Left kidney (tissue), 8 donors: ENCODE measurements at places on chromosomes 16 and 17. TPM values are rescaled to one million over a fixed set of nuclear protein-coding genes. Genes with fewer than 3 reads are reported as not detected.
A peak's percentile ranks its signal among the peaks of the same experiment; 100 is the strongest.

- no peak for DNase-seq
Measured at GRCh38 chr17:77019893-77020379, 120.8 kb upstream of the SEC14L1 start.

- no peak for DNase-seq
Measured at GRCh38 chr16:56662357-56663354, 4.9 kb downstream of the MT1F start.

DNA sequence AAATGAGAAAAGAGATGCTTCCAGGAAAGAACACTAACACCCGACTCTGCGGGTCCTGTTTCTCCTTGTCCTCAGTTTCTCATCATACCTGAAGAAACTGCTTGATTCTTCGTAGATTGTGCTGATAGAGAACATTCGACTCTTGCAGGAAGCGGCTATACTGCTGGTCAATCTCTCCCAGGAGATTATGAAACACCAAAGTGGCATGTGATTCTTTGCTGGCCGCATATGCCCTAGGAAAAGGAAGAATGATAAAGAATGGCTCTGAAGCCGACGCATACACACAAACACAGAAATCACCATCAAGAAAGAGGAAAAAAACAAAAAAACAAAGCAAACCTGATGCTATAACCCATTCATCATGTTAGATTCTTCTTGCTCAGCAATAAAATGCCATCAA lies 41.8 kb downstream of the STAT3 start:
- no peak for DNase-seq

DNA sequence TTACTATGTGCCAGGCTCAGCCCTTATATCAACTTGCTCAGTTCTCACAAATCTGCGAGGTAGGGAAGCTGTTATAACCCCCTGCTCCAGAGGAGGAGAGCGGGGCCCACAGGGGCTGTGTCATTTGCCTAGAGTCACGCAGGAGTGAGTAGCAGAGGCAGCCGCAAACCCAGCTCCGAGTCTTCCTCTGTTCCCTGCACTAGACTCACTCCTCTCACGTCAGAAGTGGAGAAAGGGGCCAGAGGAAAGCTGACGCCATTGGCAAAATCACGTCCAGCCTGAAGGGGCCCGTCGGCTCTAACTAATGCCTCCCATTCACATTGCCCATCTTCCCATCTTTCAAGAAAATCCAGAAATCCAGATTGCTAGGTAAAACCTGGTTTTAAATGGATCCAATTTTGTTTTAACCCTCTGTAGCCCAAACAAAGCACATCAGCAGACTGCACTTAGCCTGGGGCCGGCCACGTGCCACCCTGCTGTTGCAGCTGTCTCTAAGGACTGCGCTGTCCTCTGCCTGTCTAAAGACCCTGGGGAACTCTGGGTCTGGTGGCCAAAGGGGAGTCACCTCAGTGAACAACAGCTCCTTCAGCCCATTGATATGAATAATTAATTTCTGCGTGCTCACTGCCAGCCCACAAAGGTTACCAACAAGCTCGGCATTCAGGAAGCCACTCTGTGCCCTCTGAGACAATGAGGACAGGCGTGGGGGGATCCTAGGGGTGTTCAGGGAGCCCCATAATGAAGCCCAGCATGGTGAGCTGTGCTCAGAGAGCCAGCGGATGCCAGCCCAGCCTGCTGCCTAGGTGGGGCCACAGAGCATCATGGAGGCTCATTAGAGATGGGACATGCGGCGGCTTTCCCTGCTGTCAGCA lies 36.7 kb upstream of the ABR start:
- DNase-seq: no peak

DNA sequence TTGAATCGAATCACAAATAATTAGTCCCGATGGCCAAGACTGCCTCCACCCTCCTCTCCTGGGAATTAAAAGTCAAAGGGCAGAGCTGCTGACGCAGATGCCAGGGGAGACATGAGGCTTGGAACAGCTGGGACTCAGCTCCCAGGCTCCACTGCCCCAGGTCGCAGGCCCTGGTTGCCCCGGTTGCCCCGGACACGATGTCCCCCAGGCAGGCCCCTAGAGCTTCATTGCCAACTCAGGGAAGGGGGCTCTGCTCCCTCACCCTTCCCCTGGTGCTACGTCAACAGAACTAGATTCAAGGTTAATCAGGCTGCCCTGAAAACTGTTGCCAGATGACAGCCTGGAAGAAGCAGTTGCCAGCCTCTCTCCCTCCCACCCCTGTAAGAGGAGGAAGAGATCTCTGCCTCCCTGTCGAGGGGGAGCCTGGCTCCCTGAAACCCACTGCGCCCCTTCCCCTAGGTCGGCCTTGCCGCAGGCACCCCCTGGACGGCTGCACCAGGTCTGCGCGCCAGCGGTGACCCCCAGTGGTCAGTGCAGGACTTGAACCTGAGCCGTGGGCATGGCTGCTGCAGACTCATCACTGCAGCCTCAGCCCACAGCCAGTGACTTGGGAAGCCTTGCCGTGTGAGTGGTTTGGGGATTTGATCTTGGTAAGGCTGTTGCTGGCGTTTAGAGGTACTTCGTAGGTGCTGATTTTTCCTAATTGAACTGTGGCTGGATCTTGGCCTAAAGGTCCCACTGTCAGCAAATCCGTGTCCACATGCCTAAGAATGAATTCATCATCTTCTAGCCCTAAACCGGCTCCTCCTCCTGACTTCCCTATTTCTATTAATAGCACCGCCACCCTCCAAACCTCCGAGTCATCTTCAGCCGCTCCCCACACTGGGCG lies 84.1 kb upstream of the TOB1 start:
- no peak for DNase-seq

GRCh38 chr17:72862276-72862999 lies 230.1 kb downstream of the SLC39A11 start:
- peak; percentile 17 for DNase-seq

DNA sequence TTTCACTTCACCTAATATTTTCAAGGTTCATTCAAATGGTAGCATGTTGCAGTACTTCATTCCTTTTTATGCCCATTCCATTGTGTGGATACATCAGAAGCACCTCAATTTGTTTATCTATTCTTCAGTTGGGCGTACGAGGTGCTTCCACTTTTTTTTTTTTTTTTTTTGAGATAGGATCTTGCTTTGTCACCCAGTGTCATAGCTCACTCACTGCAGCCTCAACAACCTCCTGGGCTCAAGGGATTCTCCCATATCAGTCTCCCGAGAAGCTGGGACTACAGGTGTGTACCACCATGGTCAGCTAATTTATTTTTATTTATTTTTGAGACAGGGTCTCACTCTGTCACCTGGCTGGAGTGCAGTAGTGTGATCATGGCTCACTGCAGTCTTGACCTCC lies 22.5 kb upstream of the SPNS3 start:
- no peak for DNase-seq

DNA sequence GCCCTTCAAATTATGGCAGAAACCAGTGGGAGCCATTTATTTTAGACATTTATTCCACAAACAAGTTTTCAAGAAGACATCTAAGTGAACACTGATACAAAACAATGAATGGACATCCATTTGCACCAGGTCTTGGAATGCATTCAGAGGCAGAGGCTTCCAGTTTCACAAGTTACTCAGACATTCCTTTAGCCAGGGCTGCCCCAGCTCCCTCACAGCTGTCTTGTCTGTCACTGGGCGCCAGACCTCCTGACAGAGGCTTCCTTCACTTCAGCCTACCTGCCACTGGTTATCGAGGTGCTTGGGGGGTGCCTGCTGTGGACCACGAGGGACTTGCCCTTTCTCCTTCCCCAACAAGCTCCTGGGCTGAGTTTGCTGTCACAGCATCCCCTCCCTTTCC lies 19.2 kb downstream of the AQP8 start:
- no peak for DNase-seq

DNA sequence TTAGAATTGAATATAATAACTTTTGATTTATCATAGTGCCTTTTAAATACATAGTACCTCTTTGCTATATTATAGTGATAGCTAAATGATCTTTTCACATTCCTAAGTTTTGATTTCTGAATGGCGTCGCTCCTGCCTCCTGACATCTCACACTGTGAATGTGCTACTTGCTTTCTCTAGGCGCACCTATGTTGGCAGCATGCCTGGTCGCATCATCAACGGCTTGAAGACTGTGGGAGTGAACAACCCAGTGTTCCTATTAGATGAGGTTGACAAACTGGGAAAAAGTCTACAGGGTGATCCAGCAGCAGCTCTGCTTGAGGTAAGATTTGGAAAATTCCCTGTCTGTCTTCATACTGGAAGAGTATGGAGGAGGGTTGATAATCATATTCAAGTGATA lies 29.8 kb upstream of the ABCC11 start:
- no peak for DNase-seq

- no peak for DNase-seq
Measured at GRCh38 chr17:42282478-42283080, 5.7 kb upstream of the STAT5A start.

- DNase-seq: no peak
Measured at GRCh38 chr16:1985466-1986150, 1.6 kb downstream of the GFER start.

The RAB26 gene
- polyA plus RNA-seq: 2.1 TPM

The RIPOR1 gene
- 112 TPM for polyA plus RNA-seq

The TPSB2 gene
- 0.18 TPM for polyA plus RNA-seq

The METTL2A gene
- polyA plus RNA-seq: 24.1 TPM

The C17orf58 gene
- 17.6 TPM for polyA plus RNA-seq
